ENCODE measurements at places on chromosomes 4 and X.

- no peak for DNase-seq
Measured at GRCh38 chrX:44876086-44876485, 3.1 kb downstream of the KDM6A start.

DNA sequence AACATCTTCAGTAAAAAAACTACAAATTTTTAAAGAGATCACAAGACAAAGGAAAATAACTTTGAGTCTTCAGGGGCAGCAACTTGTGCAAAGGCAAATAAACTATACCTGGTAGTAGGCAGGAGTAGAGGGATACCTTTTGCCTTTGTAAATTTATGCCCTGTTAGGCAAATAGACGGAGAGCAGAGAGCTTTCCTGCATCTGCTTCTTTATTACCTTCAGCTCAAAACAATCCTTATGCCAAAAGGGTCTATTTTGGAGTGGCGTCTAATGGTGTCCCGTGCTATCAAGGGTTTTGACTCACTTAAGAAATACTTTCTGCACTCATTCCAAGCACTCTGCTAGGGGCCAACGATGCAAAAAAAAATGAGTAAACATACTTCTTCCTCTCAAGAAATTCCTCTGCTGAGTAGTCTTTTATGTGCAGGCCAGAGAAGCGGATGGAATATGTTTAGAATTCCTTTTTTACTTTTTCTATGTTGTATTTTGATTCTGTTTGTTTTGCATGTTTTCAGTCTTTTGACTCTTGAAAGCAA lies 131.9 kb downstream of the ANXA5 start:
- no peak for DNase-seq

- no peak for DNase-seq
Measured at GRCh38 chrX:3345281-3346191, 916 bp downstream of the MXRA5 start.

GRCh38 chr4:146814750-146815149 lies 130.9 kb downstream of the TTC29 start:
- no peak for DNase-seq

- no peak for DNase-seq
Measured at GRCh38 chrX:1476682-1477081, 24.0 kb upstream of the ASMTL start.

- no peak for DNase-seq
Measured at GRCh38 chrX:150258463-150259430, 104.4 kb upstream of the MAMLD1 start.

Measured in NCI-H524 treated with DMSO at 0.1 percent for 48 hours (cell line).